ENCODE measurements at places on chromosomes 1 and 21.

DNA sequence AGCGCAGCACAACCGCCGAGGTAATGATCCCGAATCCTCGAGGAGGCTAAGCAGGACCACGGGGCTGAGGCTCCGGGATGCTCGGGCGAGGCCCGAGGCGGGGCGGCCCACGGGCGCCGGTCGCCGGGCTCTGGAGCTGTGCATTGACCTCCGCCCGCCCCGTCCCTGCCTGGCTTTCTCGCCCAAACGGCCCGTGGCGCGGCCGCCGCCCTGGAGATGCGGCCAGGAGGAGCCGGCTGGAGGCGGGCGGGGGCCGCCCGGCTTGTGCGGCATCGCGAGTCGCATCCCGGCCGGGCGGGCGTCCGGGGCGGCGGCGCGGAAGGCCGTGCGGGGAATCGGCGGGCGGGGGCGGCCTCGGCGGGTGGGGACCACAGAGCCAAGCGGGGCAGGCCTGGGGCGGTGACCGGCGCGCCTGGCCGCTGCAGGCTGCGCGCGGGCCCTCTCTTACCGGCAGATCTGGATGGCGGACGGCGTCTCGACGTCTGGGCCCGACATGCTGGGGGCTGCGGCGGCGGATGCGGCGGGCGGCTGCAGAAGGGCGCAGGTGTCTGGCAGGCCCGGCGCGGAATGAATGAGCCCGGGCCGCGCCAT lies 663 bp downstream of the ACOT7 start:
- no peak for DNase-seq

- no peak for DNase-seq
Measured at GRCh38 chr1:184051138-184051484, 419 bp upstream of the TSEN15 start.

DNA sequence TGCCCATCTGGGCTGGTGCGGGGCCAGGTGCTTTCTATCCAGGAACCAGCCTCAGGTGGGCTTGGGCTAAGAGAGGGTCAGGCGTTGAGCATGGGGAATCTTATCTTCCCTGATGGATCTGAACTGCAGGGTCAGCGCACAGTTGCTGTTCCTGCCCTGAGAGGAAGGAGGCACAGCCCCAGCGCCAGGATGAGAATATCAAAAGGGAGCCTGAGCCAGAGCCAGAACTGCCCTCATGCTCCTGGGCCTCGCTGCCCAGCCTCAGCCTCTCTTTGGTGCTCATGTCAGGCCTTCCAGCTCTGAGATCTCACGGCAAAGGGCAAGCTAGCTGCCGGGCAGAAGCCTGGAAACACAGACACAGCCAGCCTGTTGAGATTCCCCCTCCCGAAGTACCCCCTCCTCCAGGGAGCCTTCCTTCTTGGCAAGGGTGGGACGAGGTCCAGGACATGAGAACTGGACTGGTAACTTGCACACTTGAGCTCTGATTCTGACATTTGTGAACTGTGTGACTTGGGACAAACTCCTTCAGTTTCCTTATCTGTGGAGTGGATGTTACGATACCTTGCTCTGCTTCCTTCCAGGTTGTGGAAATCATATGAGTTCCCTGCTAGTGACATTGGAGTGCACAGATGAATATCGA lies 1.2 kb upstream of the LAD1 start:
- DNase-seq, result no peak

GRCh38 chr1:119080586-119080985 lies 59.9 kb downstream of the WARS2 start:
- peak; percentile 96 for DNase-seq

DNA sequence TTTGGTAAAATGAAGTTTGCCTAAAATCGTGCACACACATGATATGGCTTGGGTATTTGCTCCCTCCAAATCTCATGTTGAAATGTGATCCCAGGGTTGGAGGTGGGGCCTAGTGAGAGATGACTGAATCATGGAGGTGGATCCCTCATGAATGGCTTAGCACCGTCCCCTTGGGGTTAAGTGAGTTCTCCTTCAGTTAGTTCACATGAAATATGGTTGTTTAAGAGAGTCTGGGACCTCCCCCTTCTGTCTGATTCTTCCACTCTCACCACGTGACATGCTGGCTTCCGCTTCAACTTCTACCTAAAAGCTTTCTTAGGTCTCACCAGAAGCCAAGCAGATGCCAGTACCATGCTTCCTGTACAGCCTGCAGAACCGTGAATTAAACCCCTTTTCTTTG lies 58.4 kb downstream of the SIPA1L2 start:
- no peak for DNase-seq

GRCh38 chr1:154115180-154115579 lies 39.7 kb downstream of the NUP210L start:
- no peak for DNase-seq

- no peak for DNase-seq
Measured at GRCh38 chr1:1373051-1373814, 1.8 kb downstream of the AURKAIP1 start.

DNA sequence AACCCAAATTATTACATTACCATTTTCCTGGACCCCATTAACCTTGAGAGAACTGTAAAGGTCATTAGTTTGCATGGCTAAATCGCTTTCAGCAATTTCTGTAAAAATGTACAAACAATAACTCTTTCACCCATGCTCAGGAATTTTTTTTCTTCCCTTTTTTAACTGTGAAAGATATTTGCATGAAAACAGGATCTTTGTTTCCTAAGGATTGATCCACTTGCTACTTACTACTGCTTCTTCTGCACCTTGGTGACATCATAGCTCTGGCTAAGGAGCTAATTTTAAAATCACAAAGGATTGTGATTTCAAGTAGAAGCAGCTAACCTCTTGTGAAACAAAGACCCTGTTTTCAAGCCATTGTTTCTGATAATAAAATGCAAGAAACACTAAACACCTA lies 274.6 kb upstream of the ESRRG start:
- DNase-seq, result no peak

GRCh38 chr1:234893725-234894630 lies 234.7 kb downstream of the TOMM20 start:
- no peak for DNase-seq

GRCh38 chr21:42669041-42669440 lies 15.6 kb downstream of the PDE9A start:
- no peak for DNase-seq

- DNase-seq, result no peak
Measured at GRCh38 chr1:231665101-231665500, 38.5 kb downstream of the DISC1 start.

GRCh38 chr1:182415789-182416188 lies 15.3 kb upstream of the TEDDM1 start:
- no peak for DNase-seq

DNA sequence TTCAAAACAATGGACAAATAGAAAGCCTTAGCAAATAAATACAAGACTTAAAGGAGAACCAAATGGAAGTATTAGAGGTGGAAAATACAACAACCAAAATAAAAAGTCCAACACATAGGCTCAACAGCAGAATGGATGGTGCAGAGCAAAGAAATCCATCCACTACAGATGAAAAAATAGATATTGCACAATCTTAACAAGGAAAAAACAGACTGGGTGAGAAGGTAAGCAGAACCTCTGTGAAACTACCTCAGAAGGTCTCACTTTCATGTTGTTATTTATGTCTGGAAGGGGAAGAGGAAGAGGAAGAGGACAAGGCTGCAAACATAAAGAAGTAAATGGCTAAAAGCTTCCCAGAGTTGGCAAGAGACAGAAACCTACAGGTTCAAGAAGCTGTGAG lies 158.7 kb upstream of the NBPF11 start:
- no peak for DNase-seq

GRCh38 chr21:14987370-14988170 lies 77.2 kb downstream of the NRIP1 start:
- DNase-seq, result no peak

DNA sequence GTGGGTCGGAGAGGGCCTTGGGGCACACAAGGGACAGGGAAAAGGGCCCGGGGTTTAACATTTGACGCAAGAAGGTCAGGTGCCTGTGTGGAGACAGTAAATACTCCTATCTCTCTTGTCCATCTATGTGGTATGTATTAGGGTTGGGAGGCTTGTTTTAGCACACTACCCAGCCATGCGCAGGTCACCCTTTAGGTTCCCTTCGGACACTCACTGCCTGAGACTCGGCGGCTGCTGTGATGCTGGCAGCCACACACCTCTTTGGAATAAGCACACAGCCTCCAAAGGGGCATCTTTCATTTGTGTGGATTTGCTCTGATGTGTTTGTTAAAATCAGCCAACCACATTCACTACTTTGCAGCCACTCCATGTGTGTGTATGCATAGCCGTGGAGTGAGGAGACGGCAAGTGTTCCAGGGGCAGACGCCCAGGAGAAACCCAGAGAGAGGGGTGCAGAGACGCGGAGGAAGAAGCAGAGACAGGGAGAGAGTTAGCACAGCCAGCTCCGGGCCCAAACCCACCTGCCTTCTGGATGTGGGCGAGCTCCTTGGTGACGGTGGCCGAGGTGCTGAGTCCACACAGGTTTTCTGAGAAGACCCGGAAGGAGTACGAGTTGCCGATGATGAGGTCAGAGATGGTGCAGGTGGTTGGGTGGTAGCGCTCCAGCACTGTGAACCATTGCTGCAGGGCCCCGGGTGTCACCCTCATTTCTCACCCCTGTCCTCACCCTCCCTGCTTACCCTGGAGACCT lies 5.7 kb downstream of the MYBPH start:
- no peak for DNase-seq

DNA sequence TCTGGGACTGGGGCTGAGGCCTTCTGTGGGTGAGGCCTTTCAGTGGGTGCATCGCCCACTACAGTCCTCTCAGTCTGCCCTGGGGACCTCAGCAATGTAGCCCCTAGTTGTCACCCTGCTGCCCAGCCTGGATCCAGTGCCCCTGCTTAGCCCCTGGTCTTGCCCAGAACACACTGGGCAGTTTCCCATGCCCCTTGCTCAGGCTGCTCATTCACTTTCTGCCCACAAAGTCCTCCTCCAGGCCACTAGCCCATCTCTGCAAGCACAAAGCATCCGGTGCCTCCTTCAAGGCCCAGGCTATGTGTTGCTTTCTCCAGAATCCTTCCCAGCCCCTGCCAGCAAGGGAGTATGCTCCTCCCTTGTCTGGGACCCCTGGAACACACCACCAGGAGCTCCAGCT lies 5.4 kb upstream of the ADORA1 start:
- no peak for DNase-seq

DNA sequence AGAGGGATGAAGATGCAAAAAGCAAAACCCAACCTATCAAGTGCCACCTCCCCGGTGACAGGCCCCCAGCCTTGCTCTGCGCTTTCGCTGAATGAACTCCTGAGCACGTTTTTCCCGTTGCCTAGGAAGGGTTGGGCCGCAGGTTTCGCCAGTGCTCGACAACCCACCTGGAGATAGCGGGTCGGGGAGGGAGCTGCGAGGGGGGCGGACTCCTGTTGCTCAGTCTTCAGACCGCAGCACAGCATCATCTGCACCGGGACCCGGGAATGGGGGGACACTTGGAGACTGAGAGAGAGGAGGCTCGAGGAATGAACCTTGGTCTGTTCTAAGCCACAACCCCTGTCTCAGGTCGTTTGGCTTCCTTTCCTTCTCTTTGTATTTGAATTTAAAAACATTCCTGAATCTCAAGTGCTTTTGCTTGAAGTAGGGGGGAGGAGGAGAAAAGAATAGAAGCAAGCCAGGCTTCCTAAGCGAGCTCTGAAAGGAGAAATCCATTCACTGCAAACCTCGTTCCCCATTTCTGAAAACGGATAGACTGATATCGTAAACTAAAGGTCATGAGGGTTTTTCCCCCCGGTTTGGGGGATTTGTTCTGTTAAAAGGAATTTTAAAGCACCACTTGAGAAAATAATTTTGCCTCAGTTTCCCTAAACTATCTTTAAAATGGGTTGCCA lies 1.2 kb downstream of the AK5 start:
- no peak for DNase-seq

- DNase-seq, result no peak
Measured at GRCh38 chr1:162088281-162088969, 18.9 kb downstream of the NOS1AP start.
